ENCODE measurements at places on chromosomes 2 and 18.

- peak; percentile 56 for DNase-seq
Observed at GRCh38 chr18:28177828-28178635, 1.1 kb upstream of the CDH2 start.

DNA sequence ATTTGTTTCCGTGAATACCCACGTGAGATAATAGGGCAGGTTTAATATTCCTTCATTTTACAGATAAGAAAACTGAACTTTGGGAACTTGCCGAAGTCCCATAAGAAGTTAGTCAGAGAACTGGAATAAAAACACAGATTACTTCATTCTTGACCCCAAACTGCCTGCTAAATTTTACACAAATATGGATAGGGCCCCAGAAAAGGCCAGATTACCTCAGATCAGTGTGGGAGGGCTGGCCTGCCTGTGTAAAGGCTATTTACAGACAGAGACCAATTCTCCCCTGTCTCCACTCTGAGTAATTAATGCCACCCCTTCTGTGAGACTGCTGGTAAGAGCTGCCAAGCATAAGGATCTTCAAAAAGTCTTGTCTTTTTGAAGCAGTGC is 139.2 kb downstream of the MGAT5 start:
- DNase-seq, result no peak

- DNase-seq, result no peak
Observed at GRCh38 chr18:3216987-3217386, 2.8 kb downstream of the MYOM1 start.

- DNase-seq, result no peak
Observed at GRCh38 chr2:127874378-127875269, 11.1 kb downstream of the AMMECR1L start.

DNA sequence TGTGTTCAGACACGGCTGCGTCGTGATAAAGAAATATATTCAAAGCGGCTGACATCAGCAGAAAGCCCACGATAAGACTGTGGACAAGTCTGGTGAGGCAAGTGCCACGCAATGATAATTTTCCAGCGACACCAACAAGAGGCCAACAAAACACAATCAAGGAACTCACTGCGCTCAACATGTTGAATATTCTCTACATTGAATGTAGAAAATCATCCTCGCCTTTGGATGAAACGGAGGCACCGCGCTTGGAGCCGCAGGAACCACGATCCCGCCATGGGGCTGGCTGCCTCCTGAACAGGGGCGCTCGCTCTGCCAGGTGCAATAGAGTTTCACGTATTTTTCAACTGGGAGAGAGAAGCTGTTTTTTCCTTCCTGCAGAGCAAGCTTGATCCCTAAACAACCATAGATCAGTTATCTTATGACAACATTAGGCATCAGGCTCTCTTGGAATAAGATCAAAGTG is 220.3 kb downstream of the ATAD2B start:
- no peak for DNase-seq

- DNase-seq, result peak; percentile 63
Observed at GRCh38 chr2:217900010-217900779, 102.6 kb downstream of the TNS1 start.
